ENCODE measurements at places on chromosomes 16 and 17.

DNA sequence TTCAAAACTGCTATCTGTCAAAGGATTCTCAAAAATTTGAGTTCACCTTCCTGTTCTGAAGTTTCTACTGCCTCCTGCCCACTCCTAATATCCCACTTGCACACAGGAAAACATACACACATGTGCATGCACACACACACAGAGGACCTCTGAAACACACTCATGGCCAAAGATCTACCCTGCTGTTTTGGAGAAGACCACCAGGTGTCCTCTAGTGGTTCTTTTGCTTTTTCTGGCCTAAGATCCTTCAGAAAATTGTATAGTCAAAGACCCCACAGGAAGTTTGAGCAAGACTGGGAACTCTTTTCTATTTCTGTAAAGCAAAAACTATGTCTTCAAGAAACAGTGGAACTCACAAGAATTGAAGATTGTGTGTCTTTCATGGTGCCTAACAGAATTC lies 90.2 kb downstream of the CDH8 start:
- no peak for DNase-seq

- DNase-seq: no peak
These were observed 7.7 kb upstream of the ARL5C start for GRCh38 chr17:39173526-39174274.

DNA sequence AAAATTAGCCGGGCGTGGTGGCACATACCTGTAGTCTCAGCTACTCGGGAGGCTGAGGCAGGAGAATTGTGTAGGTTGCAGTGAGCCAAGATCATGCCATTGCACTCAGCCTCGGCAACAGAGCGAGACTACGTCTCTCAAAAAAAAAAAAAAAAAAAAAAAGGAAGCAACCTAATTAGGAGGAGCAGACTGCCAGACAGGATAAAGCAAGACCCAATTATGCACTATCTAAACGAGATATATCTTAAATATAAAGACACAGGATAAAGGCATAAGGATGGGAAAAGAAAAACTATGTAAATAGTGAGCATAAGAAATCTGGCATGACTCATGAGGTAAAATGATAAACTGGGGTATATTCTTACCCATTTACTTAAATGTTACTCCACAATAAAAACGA lies 4.9 kb downstream of the TXNDC11 start:
- DNase-seq: no peak

DNA sequence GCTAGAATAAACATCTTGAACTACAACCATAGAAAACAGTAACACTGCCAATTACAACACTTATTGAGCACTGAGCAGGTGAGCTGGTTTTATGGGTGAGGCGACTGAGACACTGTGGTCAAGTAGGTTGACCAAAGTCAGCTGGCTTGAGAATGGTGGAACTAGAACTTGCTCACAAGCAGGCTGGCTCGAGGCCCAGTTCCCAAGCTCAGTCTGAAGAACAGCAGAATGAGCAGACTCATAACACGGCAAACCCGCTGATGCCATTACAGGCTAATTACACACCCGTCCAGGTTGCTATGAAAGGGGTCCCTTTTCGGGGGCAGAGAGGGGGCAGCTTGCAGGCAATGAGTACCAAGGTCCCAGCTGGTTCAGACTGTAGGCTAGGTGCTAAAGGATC lies 6.5 kb downstream of the ZZEF1 start:
- DNase-seq: no peak

- DNase-seq: no peak
These were observed 99.5 kb upstream of the FA2H start for GRCh38 chr16:74874123-74874522.

DNA sequence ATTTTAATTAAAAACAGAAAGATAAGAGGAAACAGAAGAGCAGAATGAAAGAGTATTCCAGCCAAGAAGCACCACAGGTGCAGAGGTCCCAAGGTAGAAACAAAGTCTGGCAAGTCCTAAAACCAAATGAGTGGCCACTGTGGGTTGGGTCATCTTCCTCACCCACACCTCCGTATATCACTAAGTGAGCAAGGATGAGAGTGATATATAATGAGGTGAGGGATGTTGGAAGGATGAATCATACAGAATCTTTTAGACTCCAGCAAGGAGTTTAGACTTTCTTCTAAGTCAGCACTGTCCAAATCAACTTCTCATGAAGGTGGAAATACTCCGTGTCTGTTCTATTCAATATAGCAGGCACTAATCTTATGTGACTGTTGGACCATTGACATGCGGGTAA lies 70.8 kb downstream of the SHISA9 start:
- DNase-seq: no peak

- DNase-seq: no peak
These were observed 31.3 kb downstream of the CLEC19A start for GRCh38 chr16:19316846-19317245.

- no peak for DNase-seq
These were observed 23.7 kb downstream of the OR1D5 start for GRCh38 chr17:3039736-3040135.

- DNase-seq: no peak
These were observed 6.2 kb downstream of the HOXB4 start for GRCh38 chr17:48571826-48572417.

DNA sequence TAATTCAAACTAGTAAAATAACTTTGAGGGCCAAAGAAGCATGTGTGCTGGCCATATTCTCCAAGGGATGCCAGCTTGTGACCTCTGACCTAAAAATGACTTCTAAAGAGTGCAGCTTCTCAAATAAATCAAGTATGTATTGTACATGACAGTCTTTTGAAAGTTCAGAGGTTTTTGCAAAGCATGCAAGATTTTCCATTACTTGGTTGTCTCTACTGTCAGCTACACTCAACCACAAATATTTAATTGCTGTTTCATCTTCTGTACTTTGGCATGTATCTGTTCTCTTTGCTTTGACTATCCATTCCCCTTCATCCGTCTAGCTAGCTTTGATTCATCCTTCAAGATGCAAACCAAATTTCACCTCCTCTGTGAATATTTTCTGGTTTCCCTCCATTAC lies 121.9 kb upstream of the HS3ST2 start:
- no peak for DNase-seq

- no peak for DNase-seq
These were observed at the start of gene ABCA10 for GRCh38 chr17:69228576-69228975. ABCA10 (minus strand) TSS chr17:69228824; CDS start chr17:69225358, 3,466 bp downstream.

- DNase-seq: no peak
These were observed 48.8 kb downstream of the NLRC5 start for GRCh38 chr16:57038166-57038565.

DNA sequence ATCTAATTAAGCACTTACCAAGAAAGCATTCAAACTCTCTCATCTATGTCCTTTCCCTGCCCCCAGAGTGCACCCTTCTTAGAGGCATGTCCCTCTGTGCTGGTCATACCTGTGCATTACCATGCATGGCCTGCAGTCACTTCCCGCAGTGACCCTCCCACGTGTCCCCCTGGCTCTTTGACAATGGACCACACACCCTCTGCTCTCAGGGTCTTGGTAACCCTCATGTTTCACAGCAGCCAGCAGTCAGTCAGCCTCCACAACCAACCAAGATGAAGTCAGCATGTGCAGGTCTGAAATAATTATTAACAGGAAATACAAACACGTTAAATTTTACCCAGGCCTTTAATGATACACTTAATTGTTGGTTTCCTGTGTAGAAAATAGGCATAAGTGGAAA lies 10.1 kb downstream of the KRT33A start:
- DNase-seq: no peak

- DNase-seq: no peak
These were observed 387.3 kb upstream of the CDH11 start for GRCh38 chr16:65509172-65509571.

- DNase-seq: no peak
These were observed 27.0 kb downstream of the RSL1D1 start for GRCh38 chr16:11824362-11824761.

DNA sequence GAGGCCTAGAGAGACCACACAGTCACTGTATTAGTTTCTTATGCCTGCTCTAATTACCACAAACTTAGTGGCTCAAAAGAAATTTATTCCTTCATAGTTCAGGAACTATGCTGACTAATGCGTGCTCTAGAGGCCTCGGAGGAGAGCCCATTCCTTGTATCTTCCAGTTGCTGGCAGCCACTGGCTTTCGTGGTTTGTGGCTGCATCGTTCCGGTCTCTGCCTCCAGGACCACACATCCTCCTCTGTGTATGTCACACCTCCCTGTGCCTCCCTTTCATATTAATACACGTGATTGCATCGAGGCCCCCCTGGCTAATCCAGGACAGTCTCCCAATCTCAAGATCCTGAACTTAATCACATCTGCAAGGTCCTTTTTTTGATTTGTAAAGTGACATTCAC lies 16.9 kb upstream of the MYLK3 start:
- DNase-seq: no peak

DNA sequence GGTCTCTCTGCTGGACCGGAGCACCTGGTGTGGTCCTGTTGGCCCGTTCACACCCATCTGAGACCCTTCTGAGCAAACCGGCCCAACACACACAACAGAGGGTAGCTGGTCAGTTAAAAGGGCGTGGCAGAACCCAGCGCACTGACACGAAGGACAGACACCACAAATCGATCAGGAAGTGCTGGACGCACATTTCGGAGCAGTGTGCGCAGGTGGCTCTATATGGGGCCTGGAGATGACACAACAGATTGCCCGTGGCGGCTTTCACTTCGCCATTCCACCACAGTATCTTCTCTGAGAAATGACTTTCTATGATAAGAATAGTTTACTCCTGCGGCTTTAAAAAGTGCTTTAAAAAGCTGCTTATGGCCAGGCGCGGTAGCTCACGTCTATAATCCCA lies 12.5 kb downstream of the CCDC57 start:
- no peak for DNase-seq

Data from stimulated activated CD8-positive, alpha-beta memory T cell treated with anti-CD3 and anti-CD28 coated beads, Interleukin-4, amount 100 ng/mL, for 24 hours (primary cell).